Neuronal stem cell (in vitro differentiated cells): ENCODE measurements at places on chromosomes 11 and 22.

DNA sequence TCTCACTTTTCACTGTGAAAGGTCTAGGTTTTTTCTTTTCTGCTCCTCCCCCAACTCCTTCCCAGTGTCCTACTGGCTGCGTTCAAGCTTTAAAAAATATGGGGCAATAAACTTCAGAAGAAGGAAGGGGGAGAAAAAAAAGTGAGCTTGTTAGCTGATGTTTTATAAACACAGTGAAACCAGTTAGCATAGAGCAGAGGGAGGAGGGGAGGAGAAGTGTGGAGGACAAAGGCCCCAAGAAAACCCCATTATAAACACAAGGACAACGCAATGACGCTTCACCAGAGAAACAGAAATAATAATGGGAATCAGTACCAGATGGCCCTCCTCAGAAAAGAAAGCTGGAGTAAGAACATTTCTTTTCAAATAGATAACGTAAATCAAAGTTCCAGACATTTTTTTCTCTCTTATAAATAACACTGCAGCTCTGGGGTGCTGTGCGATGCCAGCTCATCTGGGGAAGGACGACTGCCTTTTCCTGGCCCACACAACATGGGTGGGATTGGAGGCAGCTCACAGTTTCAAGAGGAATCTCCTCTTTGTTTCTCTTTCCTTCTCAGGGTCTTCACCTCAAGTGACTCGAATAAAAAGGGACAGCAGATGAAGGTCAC lies 235.4 kb upstream of the NARS2 start:
- H3K4me3 ChIP-seq, result no peak overlapping the region
- peaks cover 21% of the 10 kb centered on the region for H3K4me1 ChIP-seq
- no peak overlapping the region for H3K27ac ChIP-seq
- no peak for DNase-seq

- H3K36me3 ChIP-seq, result no peaks in the 10 kb centered on the region
- H3K27me3 ChIP-seq, result no peaks in the 10 kb centered on the region
- H3K27ac ChIP-seq, result no peak overlapping the region
- H3K4me3 ChIP-seq, result no peak overlapping the region
These were observed 56.1 kb upstream of the B3GAT1 start for GRCh38 chr11:134468081-134468668.

GRCh38 chr11:86537541-86538222 lies 134.7 kb downstream of the ME3 start:
- H3K27me3 ChIP-seq, result no peaks in the 10 kb centered on the region
- no peaks in the 10 kb centered on the region for H3K36me3 ChIP-seq
- DNase-seq, result no peak
- no peaks in the 10 kb centered on the region for H3K4me1 ChIP-seq
- no peak overlapping the region for H3K4me3 ChIP-seq

- H3K4me1 ChIP-seq, result peaks cover 12% of the 10 kb centered on the region
- no peaks in the 10 kb centered on the region for H3K27me3 ChIP-seq
- no peaks in the 10 kb centered on the region for H3K36me3 ChIP-seq
- H3K27ac ChIP-seq, result peak overlapping the region; percentile 18
These were observed 35.9 kb upstream of the TREH start for GRCh38 chr11:118715245-118715831.

GRCh38 chr22:17922925-17923903 lies 101.1 kb downstream of the MICAL3 start:
- H3K4me1 ChIP-seq, result peaks cover 17% of the 10 kb centered on the region
- no peak overlapping the region for H3K4me3 ChIP-seq
- no peak for DNase-seq
- no peaks in the 10 kb centered on the region for H3K36me3 ChIP-seq
- no peak overlapping the region for H3K27ac ChIP-seq

DNA sequence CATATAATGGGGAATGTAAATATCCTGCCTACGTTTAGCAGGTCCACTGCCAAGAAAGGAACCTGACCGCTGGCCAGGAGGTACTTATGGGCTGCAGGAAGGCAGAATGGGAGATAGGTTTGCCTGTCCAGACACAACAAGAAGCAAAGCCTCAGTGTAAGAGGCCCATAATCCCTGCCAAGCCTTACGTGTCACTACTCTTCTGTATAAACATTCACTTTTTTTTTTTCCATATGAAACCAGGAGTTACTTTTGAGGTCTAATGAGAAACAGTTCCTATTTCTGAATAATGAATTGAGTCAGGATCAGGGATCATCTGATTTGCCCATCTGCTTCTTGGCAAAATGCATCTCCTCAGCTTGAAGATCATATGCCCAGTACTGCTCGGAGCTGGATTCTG lies 230.2 kb downstream of the NTM start:
- H3K36me3 ChIP-seq, result no peaks in the 10 kb centered on the region
- H3K4me1 ChIP-seq, result peaks cover 4% of the 10 kb centered on the region
- DNase-seq, result no peak
- no peaks in the 10 kb centered on the region for H3K27me3 ChIP-seq

GRCh38 chr11:3155216-3155615 lies 9.9 kb downstream of the OSBPL5 start:
- no peaks in the 10 kb centered on the region for H3K27me3 ChIP-seq
- H3K4me1 ChIP-seq, result peaks cover 31% of the 10 kb centered on the region
- DNase-seq, result no peak
- no peaks in the 10 kb centered on the region for H3K36me3 ChIP-seq

- H3K27me3 ChIP-seq, result no peaks in the 10 kb centered on the region
- H3K36me3 ChIP-seq, result peaks cover 19% of the 10 kb centered on the region
- H3K27ac ChIP-seq, result no peak overlapping the region
- H3K4me1 ChIP-seq, result no peaks in the 10 kb centered on the region
- no peak for DNase-seq
- no peak overlapping the region for H3K4me3 ChIP-seq
These were observed 19.7 kb downstream of the TOM1 start for GRCh38 chr22:35319244-35319985.

GRCh38 chr11:82790723-82791484 lies 57.2 kb upstream of the FAM181B start:
- H3K4me1 ChIP-seq, result no peaks in the 10 kb centered on the region
- peaks cover 5% of the 10 kb centered on the region for H3K27me3 ChIP-seq
- no peak overlapping the region for H3K27ac ChIP-seq
- no peaks in the 10 kb centered on the region for H3K36me3 ChIP-seq
- no peak overlapping the region for H3K4me3 ChIP-seq
- no peak for DNase-seq

DNA sequence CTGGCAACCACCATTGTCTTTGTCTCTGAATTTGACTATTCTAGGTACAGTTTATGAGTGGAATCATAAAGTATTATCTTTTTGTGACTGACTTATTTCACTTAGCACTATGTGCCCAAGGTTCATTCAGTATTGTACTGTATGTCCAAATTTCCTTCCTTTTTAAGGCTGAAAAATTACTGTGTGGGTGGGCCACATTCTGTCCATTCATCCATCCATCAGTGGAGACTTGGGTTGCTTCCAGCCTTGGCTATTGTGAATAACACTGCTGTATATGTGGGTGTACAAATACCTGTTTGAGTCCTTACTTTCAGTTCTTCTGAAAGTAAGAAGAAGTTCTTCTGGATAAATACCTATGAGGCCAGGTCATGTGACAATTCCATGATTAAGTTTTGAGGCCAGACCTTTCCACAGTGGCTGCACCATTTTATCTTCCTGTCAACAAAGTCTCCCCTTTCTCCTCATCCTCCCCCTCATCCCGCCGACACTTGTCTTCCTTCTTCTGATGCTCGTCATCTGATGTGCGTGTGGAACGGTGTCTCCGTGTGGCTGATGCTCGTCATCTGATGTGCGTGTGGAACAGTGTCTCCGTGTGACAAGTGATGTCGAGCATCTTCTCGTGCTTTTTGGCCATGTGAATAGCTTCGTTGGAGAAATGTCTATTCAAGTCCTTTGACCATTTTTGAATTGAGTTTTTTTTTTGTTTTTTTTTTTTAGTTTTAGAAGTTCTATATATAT lies 49.5 kb downstream of the SBF1 start:
- no peak overlapping the region for H3K4me3 ChIP-seq
- H3K27ac ChIP-seq, result no peak overlapping the region
- peaks cover 43% of the 10 kb centered on the region for H3K36me3 ChIP-seq
- DNase-seq, result no peak

DNA sequence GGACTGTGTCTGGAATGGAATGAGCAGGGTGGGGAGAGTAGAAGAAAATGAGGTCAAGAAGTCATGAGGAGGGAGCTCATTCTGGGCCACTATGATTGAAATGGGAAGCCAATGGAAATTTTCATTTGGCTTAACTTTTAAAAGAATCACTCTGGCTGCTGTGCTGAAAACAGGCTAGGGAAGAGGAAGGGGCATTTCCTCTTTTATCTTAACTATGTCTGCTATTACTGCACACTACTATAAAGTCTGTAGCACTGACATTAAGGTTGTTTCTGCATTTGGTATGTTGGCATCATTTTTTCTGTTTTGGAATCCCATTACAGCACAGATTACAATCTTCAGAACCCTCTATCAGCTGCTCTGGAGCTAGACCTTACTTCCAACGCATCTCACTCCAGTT lies 8.2 kb downstream of the PATL1 start:
- peaks cover 18% of the 10 kb centered on the region for H3K36me3 ChIP-seq
- no peaks in the 10 kb centered on the region for H3K27me3 ChIP-seq
- no peak overlapping the region for H3K4me3 ChIP-seq

DNA sequence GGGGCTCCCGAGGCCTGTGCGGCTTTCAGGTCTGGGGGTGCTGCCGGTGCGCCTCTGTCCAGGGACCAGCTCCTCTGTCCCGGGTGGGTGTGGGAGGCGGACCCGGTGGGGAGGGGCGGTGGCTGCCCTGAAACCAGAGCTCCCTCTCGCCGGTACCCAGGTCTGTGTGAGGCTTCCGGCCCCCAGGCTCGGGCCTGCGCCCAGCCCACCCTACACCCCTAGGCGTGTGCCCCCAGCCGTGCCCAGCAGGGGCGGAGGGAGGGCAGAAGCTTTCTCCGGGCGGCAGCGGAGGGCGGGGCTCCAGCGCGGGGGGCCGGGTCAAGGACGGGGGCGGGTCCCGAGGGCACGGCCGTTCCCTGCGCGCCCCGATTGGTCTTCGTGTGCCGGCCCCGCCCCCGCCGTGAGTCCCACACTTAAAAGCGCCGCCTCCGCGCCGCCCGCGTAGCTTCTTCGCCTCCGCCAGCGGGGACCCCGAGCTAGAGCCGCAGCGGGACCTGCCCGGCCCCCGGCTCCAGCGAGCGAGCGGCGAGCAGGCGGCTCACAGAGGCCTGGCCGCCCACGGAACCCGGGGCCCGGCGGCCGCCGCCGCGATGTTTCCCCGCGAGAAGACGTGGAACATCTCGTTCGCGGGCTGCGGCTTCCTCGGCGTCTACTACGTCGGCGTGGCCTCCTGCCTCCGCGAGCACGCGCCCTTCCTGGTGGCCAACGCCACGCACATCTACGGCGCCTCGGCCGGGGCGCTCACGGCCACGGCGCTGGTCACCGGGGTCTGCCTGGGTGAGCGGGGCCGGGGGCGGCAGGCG lies 616 bp downstream of the PNPLA2 start:
- peak; percentile 87 for DNase-seq
- peak overlapping the region; percentile 67 for H3K27ac ChIP-seq
- no peaks in the 10 kb centered on the region for H3K27me3 ChIP-seq
- H3K4me3 ChIP-seq, result peak overlapping the region; percentile 99
- H3K4me1 ChIP-seq, result peaks cover 12% of the 10 kb centered on the region

DNA sequence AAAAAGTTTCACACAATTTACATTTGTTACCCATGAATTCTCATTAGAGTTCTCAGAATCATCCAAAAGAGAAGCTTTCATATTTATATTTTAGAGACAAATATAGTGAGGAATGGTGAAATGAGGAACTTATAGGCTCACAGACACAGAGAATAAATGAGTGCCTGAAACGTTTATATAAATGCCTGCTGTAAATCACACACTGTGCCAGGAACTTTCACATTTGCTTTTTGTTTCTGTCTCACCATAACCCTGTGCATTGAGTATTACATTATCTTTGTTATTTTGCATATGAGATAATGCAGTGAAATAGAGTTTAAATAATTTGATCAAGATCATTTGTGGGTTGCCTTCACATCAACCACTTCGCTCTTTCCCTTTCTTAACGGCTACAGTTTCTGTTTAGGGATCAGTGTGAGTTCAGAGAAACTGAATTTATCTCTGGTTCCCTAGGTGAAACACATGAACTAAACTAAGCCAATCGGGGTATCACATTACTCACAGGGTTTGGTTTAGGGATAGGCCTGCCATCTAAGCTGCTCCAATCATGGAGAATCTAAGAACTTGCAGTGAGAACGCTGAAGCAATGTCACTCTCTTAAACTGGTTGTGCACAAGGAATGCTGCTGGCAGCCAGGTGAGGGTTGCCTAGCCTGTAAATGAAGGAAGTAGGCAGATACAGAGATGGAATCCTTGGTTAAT lies 1339.2 kb upstream of the TENM4 start:
- no peaks in the 10 kb centered on the region for H3K4me1 ChIP-seq
- no peaks in the 10 kb centered on the region for H3K27me3 ChIP-seq
- no peaks in the 10 kb centered on the region for H3K36me3 ChIP-seq
- H3K27ac ChIP-seq, result no peak overlapping the region
- DNase-seq, result no peak

DNA sequence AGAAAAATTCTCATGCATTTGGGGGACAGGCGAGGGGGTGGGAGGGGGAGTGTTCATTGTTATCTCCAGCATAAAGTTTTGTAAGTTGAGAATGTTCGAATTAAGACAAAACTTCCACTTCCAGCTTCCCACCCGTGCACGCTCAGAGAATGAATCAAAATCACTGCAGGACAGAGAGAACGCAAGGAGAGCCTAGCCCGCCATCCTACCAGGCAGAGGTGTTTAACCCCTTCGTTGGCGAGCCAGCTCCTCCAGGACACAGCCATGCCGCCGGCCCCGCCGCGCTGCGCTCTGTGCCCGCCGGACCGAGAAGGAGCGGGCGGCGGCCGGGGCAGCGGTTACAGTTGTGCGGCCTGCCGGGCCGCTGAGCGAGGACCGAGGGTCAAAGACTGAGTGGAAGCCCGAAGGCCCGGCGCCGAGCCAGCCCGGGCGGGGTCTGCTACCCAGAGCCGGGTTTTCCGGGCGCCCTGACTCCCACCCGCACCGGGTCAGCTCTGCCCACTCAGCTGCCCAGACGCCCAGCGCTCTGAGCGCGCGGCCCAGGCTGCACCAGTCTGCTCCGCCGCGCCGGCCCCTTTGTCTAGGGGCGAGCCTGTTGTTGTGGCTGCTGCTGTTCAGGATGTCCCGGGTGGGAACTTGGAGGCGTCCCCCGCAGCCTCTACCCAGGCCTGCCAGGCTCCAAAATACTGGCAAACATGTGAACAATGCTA lies at the start of gene NOX4:
Gene NOX4 (minus strand): TSS at position 395 of the 710 bp plus-strand sequence. CDS start 129 bp downstream, at position 266.
- peak; percentile 65 for DNase-seq
- peak within 1 kb of the TSS; percentile 75 for H3K27ac ChIP-seq
- peaks cover 2% of the 10 kb centered on the region for H3K36me3 ChIP-seq
- peak within 1 kb of the TSS; percentile 65 for H3K4me3 ChIP-seq
- no peaks in the 10 kb centered on the region for H3K27me3 ChIP-seq
- peaks cover 6% of the 10 kb centered on the region for H3K4me1 ChIP-seq

- H3K27ac ChIP-seq, result no peak overlapping the region
- H3K4me1 ChIP-seq, result peaks cover 11% of the 10 kb centered on the region
- peaks cover 26% of the 10 kb centered on the region for H3K36me3 ChIP-seq
- DNase-seq, result no peak
- no peaks in the 10 kb centered on the region for H3K27me3 ChIP-seq
- no peak overlapping the region for H3K4me3 ChIP-seq
These were observed 1.8 kb downstream of the B4GALNT4 start for GRCh38 chr11:371051-371450.

DNA sequence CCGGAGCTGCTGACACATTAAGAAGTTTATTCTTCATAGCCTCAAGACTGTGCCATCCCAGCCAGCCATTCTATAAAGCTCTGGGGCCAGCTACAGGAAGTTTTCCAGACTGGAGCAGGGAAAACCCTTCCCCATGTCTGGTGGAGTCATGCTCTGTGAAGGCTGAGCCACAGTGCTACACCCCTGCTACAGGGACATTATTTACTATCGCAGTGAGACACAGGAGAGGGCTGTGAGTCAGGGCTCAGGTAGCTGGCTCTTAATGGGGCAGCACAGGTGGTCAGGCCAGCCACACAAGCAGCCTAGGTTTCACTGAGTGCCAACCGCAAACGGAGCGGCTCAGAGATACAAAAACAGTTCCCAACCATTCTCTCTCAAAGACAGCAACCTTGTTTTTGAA lies 12.1 kb downstream of the HPS4 start:
- H3K27me3 ChIP-seq, result no peaks in the 10 kb centered on the region
- H3K36me3 ChIP-seq, result peaks cover 37% of the 10 kb centered on the region
- H3K4me1 ChIP-seq, result no peaks in the 10 kb centered on the region
- no peak overlapping the region for H3K4me3 ChIP-seq
- H3K27ac ChIP-seq, result no peak overlapping the region
